ENCODE measurements at places on chromosomes 12 and 14.

GRCh38 chr12:6963016-6963731 is 7.3 kb downstream of the PHB2 start:
- peak; percentile 96 for DNase-seq
- H3K27ac ChIP-seq, result peak overlapping the region; percentile 87
- H3K4me3 ChIP-seq, result peak overlapping the region; percentile 95
- no peaks in the 10 kb centered on the region for H3K27me3 ChIP-seq

- no peaks in the 10 kb centered on the region for H3K4me1 ChIP-seq
- no peaks in the 10 kb centered on the region for H3K27me3 ChIP-seq
Measured at GRCh38 chr12:92070054-92070863, 75.4 kb downstream of the BTG1 start.

DNA sequence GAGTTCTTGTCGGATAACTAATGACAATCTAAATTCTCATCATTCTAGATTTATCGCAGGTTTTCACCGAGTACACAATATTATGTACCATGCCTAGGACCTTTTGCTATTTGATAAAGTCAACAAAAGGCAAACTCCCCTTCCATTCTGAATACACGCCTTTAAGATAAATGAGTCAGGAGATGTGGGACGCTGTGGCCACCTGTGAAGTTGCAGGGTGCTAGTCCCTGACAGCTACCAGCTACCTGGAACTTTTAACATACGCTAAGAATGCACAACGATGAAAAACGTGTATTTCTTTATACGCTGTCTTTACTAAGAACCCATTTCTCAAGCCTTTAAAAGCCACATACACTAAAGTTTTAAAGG is 678 bp downstream of the MDM1 start:
- no peak overlapping the region for H3K27ac ChIP-seq
- no peaks in the 10 kb centered on the region for H3K27me3 ChIP-seq

- H3K36me3 ChIP-seq, result peaks cover 74% of the 10 kb centered on the region
- no peak for DNase-seq
- H3K4me3 ChIP-seq, result no peak overlapping the region
- H3K4me1 ChIP-seq, result no peaks in the 10 kb centered on the region
Measured at GRCh38 chr12:49031573-49032161, 13.1 kb upstream of the PRKAG1 start.

DNA sequence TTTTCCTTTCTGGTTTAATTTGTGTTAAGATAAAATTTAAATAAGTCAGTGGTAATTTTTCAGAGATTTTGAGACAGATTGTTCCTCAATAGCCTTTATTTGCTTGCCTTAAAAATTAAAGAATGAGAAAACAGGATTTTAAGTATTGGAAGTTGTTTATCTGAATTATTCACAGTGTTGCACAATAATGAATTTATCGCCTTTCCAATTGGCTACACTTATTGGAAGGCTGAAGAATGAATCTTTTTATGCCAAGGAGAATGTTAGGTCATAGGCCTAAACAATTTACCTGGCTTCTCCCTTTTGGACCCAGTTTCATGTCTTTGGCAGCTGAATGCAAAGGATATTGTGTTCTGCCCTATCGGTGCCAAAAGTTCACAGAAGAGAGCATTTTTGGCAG is 250.2 kb downstream of the NPAS3 start:
- no peak overlapping the region for H3K4me3 ChIP-seq
- no peaks in the 10 kb centered on the region for H3K36me3 ChIP-seq

DNA sequence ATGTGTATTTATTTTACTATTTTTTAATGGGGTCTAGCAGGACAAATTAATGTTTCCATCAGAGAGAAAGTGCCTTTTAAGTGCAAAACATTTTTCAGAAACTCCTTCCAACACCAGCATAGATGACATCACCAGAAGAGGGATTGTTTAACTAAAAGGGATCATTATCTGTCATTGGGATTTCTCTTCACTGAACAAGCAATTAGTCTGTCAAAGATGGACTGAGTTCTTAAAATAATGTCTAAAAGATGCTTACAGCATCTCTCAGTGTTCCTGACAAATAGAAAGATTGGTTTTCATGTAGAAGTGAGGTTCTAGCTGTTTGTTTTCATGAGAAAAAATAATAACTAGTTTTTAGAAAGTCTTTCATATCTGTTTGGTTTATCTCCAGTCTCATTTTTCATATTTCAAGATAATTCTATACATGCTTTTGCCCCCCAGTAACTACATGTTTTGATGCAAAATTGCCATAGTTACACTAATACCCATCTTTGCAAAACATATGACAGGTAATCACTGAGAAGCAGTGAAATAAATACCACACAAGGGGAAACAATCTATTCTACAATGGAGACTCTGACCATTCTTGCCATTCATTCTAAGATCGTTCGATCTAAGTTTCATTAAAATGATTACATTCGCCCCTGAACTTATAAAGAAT is 850.3 kb downstream of the GALC start:
- H3K4me1 ChIP-seq, result no peaks in the 10 kb centered on the region
- H3K27ac ChIP-seq, result no peak overlapping the region
- DNase-seq, result no peak
- H3K36me3 ChIP-seq, result no peaks in the 10 kb centered on the region
- no peak overlapping the region for H3K4me3 ChIP-seq
- no peaks in the 10 kb centered on the region for H3K27me3 ChIP-seq

DNA sequence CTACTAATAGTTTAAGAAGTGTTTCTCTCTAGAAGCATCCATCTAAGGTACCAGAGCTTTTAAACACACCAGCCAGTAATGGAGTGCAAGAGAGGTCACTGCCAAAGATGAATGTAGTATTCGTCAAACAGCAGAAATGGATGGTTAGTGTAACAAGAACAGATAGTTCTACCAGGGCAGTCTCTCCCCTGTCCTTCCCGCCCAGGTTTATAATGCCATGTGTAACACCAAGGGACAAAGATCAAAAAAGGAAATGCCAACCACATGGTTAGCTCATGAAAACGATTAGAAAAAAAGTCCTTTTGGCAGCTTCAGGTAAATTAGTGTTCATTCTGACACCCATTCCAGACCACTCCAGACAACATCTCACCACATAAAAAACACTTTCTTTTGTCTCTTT is 100.9 kb downstream of the RPS29 start:
- no peak for DNase-seq
- H3K27me3 ChIP-seq, result peaks cover 5% of the 10 kb centered on the region
- no peak overlapping the region for H3K27ac ChIP-seq
- H3K4me1 ChIP-seq, result no peaks in the 10 kb centered on the region
- no peaks in the 10 kb centered on the region for H3K36me3 ChIP-seq

DNA sequence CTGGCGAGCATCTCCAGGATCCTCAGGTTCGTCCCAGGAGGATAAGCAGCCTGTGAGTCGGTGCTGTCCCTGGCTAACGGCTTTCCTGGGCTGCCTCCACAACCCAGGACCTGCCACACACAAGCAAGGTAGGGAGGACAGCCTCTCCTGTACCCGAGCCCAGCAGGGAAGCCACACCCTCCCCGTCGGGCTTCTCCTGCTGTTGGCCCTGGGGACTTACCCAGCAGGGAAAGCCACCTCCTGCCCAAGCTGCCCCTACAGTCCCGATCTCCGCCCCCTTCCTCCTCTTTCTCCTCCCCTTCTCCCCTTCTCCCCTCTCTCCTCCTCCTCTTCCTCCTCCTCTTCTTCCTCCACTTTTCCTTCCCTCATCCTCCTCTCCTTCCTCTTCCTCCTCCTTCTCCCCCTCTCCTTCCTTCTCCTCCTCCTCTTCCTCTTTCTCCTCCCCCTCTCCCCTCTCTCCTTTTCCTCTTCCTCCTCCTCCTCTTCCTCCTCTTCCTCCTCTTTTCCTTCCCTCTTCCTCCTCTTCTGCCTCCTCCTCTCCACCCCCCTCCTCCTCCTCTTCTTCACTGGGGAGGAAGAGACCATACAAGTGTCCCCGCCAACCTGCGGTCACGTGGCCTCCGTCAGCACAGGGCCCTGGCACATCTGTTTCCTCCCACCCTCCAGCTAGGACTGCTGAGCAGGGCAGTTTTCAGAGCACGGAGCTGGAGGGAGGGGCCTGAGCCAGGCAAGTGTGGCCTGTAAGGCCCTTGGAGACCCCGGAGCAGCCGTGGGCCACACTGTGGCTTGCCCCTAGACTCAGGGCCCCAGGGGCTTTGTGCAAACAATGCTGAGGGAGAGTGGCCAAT is 17.3 kb upstream of the RFLNA start:
- peaks cover 9% of the 10 kb centered on the region for H3K4me1 ChIP-seq
- DNase-seq, result no peak
- no peaks in the 10 kb centered on the region for H3K36me3 ChIP-seq
- H3K27ac ChIP-seq, result no peak overlapping the region

Measured in RWPE2 (cell line).